Hippocampal formation (tissue), 2 donors: ENCODE measurements at places on chromosomes 4 and X.

- no peak for DNase-seq
Measured at GRCh38 chrX:41234962-41235361, 99.0 kb upstream of the DDX3X start.

GRCh38 chrX:71256856-71257255 lies 2.9 kb upstream of the ZMYM3 start:
- DNase-seq: no peak

GRCh38 chr4:18689308-18690115 lies 668.0 kb upstream of the LCORL start:
- peak; percentile 7 for DNase-seq

DNA sequence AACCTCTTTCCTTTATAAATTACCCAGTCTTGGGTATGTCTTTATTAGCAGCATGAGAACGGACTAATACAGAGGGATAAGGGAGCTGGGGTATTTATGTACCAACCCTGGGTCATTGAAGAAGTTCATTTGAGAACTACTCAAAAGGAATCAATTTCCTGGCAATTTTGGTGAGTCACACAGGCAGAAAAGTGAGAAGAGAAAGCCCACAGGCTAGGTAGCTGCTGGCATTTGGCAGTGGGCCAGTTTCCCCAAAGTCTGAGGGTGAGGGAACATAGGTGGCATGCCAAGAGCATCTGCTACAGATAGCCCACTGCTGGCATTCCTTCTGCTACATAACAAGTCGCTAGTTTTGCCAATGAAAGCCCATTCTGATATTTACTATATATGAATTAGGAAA lies 411.2 kb downstream of the MID1IP1 start:
- DNase-seq: no peak

DNA sequence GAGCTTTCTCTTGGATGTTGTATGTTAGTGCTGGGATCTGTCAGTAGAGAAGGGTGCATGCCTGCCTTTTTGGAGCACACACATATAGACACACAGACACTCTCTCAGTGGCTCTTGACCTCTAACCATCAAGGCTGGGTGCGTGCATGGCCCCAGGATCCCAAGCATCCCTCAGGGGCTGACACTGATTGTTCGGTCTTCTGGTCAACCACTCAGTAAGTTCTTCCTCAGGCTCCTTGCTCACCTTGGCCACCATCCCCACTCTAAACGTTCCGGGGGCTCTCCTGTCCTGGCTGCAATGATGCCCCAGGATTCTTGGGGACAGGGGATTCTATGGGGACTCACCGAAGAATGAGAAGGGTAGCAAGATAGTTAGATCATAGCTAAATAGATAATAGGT lies 179.6 kb downstream of the SHOX start:
- no peak for DNase-seq

- no peak for DNase-seq
Measured at GRCh38 chr4:67403342-67403741, 142.0 kb downstream of the CENPC start.

DNA sequence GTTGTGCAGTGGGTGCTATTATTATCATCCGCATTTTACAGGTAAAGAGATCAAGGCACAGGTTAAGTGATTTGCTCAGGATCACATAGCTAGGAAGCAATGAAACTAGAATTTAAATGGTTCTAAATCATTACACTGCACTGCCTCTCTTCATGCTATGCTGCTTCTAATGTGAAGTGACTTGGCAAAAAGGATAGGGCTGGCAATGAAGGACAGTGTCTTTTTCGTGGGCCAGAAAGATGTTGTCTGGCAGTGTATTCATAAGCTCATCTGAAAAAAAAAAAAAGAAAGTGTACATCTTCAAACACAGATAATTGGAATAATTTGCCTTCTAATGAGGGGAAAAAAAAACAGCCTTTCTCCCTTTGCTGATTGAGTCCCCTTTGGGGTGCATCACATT lies 132.2 kb upstream of the FUNDC1 start:
- DNase-seq: no peak

- no peak for DNase-seq
Measured at GRCh38 chrX:41761702-41762101, 37.7 kb downstream of the GPR82 start.

GRCh38 chr4:88008122-88008742 lies 797 bp downstream of the PKD2 start:
- peak; percentile 46 for DNase-seq

DNA sequence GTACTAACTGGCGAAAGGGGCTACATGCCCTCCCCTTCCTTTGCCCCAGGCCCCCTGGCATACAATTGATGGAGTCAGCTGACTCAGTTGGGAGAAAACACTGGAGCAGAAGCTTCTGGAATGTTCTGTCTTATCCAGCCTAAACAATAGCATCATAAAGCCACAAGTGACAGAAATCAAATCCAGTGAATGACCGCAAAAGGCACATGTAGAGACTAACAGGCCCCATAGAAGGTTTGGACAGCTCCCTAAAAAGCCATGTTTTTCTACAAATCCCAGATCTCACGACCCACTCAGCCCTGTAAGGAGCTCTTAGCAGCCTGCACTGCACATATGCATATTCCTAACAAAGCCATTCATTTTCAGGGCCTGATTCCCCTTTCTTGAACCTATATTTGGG lies 25.1 kb downstream of the SCARB2 start:
- DNase-seq: no peak

GRCh38 chrX:4994855-4995254 lies 1233.8 kb downstream of the NLGN4X start:
- no peak for DNase-seq

DNA sequence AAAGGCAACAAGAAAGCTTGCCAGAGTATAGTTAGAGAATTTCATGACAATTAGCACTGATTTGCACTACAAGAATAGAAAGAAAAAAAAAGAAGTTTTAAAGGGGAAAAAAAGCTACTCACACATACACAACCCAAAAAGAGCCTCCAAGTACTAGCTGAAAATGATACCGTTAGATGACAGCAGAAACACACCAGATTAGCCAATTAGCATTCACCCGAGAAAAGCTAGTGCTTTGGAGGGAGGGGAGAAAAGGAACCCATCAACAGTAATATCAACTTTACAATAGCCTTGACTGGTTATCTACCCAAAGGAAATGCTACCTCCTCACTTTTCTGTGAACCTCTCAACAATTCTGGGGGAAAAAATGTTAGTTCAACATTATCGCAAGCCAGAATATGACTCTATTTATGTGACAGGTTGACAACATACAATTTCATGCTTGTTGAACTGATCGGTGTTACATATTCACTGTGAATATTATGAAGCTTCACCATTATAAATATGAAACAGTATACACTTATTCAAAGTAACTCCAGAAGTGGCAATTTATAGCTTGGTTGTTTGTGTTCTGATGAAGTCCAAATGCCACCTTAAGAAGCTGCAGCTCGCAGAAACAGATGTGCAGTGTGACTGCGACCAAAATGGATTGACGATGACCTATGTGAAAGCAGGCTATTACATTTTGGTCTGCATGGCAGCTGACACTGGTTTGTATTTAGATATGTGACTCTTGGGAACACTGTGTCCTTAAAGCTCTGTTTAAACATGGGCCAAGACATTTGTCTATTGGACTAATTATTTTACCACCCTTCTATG lies 15.9 kb downstream of the PPARGC1A start:
- no peak for DNase-seq

- no peak for DNase-seq
Measured at GRCh38 chr4:183374950-183375555, 52.8 kb upstream of the CLDN24 start.

GRCh38 chr4:85701861-85702321 lies 226.9 kb downstream of the ARHGAP24 start:
- DNase-seq: no peak

- DNase-seq: no peak
Measured at GRCh38 chr4:150087006-150087405, 8.8 kb downstream of the DCLK2 start.

GRCh38 chr4:64248186-64248585 lies 161.1 kb downstream of the TECRL start:
- no peak for DNase-seq

- no peak for DNase-seq
Measured at GRCh38 chr4:80015407-80016189, 57.4 kb downstream of the ANTXR2 start.

DNA sequence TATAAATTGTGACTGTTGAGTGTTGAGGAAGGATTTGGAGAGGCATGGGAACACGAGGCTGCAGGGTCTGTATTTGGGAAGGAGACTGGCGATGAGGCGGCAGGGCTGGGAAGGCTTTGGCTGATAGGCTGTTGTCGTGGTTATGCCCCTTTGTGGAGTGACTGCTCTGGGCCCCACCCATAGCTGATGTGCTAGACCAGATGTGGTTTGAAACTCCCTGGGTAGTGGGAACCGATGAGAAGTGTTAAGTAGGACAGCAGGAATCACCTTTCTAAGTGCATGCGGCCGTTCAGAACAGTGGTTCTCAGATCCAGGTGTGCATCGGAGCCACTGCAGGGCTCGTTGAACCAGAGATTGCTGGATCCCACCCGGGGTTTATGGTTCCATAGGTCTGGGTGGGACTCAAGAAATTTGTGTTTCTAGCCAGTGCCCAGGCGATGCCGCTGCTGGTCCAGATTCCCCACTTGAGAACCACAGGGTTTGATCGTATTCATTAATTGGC lies 42.3 kb downstream of the TBC1D14 start:
- DNase-seq: no peak

DNA sequence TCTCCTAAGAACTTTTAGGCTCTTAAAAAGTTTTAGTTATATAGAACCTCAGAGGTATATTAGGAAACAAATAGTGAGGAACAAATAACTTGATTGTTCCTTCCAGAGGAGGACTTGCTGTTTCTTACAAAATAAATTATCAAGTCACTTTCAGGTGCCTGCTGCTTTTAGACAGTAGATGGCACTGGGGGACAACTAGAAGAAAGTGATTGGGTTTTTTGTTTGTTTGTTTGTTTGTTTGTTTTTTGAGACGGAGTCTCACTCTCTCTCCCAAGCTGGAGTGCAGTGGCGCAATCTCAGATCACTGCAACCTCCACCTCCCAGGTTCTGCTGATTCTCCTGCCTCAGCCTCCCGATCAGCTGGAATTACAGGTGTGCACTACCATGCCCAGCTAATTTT lies 35.4 kb upstream of the CDKL5 start:
- no peak for DNase-seq

- no peak for DNase-seq
Measured at GRCh38 chrX:65677954-65678469, 10.6 kb downstream of the MSN start.

DNA sequence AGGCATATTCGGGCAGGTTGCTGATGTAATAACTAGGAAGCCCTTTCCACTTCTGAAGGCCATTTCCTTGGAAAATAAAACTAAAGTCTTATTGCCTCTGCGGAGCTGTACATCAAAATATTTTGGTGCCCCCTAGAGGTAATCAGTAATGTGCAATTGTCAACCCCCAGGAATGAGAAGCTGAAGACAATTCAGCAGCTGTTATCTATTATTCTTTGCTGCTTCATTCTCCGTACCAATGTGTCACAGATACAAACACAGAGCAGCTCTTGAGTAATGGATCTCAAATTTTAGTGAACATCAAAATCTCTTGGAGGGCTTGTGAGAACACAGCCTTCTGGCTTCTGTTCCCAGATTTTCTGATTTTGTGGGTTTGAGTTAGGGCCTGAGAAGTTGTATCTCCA lies 3.5 kb upstream of the SLIT2 start:
- DNase-seq: peak; percentile 49

GRCh38 chr4:24559032-24559821 lies 25.1 kb downstream of the DHX15 start:
- no peak for DNase-seq

GRCh38 chr4:184824081-184824775 lies 1.5 kb downstream of the ACSL1 start:
- no peak for DNase-seq

DNA sequence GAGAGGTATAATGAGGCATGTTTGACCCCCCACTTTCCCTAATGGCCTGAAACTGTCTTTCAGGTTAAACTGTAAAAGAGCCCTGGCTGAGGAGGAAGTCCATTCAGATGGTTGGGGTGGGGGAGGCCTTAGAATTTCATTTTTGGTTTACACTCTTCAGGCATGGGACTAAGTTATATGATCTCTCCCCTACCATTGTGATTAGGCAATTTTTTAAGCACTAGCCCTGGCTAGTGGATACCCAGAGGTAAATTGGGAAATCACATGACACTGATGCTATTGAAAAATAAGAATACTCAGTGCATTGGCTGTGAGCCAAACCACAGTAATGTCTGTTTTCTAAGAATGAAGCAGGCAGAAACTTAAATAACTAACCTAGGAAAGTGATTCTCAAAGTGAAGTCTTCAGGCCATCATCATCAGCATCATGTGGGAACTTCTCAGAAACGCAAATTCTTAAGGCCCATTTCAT lies 149.7 kb downstream of the RRAGB start:
- DNase-seq: no peak

DNA sequence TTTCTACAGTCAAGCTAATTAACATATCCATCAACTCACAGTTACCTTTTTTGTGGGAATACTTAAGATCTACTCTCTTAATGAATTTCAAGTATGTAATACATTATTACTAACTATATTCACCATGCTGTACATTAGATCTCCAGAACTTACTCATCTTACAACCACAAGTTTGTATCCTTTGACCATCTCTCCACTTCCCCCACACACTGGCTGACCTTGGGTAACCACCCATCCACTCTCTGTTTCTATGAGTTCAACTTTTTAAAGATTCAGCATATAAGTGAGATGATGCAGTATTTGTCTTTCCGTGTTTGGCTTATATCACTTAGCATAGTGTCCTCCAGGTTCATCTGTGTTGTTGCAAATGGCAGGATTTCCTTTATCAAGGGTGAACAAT lies 30.5 kb upstream of the MAGED1 start:
- no peak for DNase-seq

- no peak for DNase-seq
Measured at GRCh38 chr4:187814737-187815465, 180.7 kb upstream of the ZFP42 start.

GRCh38 chrX:39895218-39896110 lies 202.3 kb downstream of the BCOR start:
- no peak for DNase-seq

DNA sequence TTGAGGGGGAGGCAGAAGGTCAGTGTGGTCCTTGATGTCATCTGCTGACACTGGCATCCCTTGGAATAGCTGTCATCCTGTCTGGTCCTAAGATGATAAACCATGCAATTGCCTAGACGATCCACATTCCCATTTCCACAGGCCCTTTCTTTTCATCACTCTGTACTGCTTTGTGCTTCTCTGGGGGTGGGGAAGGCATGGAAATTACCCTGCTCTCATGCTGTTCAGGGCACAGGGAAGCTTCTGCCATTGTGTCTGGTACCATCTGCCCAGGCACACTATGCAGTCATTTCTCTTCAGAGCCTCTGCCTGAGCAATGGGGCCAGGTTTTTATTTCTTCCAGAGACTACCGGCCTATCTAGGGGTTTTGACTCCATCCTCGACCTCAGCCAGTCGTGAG lies 49.7 kb upstream of the ELOVL6 start:
- no peak for DNase-seq

DNA sequence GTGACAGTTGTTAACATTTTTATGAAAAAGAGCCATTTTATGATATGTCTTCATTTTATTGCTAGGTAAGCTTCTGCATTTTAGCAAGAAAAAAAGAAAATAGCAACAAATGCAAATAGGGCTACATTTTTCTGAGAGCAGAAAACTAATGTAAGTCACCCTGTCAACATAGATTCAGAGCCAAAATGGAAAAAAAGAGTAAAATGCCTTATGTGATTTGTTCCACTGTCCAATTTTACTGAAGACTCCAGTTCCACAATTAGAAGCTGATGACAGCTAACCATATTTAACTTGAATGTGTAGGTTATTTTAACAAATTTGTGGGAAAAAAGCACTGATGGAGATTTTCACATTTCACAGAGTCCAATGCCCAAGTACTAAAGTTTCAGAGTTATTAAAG lies 772.3 kb downstream of the FAT4 start:
- no peak for DNase-seq
